ENCODE measurements at places on chromosomes 7 and 10.

GRCh38 chr10:92969151-92969550, 91.4 kb upstream of the CYP26C1 start:
- DNase-seq, result no peak

- DNase-seq, result no peak
These were observed 86.1 kb upstream of the PPP2R2D start for GRCh38 chr10:131814567-131815265.

- no peak for DNase-seq
These were observed 69.2 kb downstream of the SEMA3E start for GRCh38 chr7:83579740-83580139.

DNA sequence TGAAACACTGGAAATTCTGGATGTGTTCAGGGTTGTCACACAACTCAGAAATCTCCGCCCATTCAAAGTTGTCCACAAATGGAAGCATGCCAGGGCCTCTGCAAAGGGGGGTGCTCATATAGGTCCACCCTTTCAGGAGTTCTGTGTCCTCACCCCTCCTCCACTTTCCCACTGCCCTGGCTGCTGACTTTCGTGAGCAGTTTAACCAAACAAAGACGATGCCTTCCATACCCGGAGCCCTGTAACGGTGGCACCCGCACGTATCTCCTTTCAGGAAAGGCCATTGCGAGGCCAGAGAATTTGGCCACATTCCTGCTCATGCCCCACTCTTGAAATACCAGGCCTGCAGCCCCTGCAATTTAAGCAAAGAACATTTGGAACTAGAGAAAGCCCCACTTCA, 1.4 kb downstream of the CPXM2 start:
- no peak for DNase-seq

- no peak for DNase-seq
These were observed 15.4 kb downstream of the NRAP start for GRCh38 chr10:113648478-113648877.

DNA sequence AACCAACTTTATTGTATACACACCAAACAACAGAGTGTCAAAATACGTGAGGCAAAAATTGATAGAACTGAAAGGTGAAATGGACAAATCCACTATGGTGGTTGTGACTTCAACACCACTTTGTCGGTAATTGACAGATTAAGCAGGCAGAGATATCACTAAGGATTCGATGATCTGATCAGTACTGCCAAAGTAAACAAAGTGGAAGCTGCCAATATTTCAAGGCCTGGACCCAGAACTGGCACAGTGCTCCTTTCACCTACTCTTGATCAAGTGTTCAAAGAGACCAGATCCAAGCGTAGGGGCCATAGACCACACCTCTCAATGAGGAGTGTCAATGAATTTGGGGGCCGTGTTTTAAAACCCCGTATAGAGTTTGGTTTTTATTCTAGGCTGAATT, 167.0 kb downstream of the CDK14 start:
- DNase-seq, result no peak
